ENCODE measurements at places on chromosomes 7 and 10.

GRCh38 chr7:151125470-151125845, 39.2 kb downstream of the AGAP3 start:
- no peak for DNase-seq

DNA sequence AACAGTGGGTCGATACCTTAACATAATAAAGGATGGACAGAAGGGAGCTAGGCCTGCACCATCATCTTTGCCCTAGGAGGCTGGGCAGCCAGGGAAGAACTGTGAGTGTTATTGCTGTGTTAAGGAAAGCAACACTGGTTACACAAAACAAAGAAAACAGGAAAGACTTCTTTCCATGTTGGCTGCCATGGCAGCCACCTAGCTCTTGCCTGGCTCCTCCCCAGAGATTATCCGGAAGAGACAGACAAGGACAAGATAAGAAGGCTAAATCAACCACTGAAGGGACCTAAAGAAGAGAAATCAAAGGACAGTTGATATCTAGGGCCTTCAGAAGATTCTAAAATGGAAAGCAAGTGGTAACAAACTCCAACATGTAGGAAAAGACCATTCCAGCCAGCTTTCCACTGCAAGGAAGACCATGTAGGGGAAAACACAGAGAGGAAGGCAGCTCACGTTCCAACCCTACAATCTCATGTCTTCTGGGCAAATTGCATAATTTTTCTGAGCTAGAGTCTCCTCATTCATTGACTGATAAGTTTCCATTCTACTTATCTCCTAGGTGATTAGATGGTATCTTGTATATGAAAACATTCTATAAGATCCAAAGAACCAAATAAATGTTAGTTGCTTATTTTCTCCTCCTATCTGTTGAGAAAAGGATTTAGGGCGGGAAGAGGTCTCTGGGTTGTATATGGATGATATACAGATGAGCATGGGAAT, 51.2 kb downstream of the SP8 start:
- no peak for DNase-seq

DNA sequence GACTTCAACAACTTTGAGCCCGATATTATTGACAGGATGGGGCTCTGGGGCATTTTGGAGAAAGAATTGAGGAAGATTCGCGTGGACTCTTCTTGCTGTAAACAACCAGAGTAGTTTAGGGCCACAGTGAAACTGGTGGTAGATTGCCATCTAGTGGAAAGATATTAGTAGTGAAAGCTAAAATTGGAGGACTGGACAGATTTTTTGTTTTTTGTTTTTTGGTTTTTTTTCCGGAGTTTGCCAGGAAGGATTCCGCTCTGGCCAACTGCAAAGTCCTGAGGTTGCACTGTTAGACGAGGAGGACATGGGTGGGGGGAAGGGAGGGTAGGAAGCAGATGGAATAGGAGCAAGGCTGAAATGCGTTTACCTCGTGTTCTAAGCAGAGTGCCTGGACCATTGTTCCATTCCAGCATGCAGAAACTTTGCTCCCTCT, 11.7 kb downstream of the NOBOX start:
- no peak for DNase-seq

DNA sequence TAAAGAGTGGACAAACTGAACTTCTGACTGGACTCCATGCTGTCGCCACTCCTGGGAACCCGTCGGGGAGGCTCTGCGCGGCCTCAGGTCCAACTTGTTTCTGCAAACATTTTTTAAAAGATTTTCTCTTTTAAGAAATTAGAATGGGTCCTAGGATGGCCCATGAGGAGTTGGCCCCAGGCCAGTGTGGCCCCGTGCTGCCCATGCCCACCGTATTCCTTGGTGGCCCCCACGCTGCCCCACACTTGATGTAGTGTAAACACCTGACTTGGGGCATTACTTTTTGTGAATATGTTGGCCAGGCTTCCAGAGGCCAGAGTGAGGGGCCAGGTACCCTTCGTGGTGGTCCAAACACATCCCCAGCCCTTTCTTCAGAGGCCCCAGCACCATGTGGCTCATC, 19.3 kb downstream of the ZNF316 start:
- DNase-seq = no peak

GRCh38 chr10:33402220-33403073, 68.0 kb upstream of the NRP1 start:
- no peak for DNase-seq

- DNase-seq = no peak
Observed at GRCh38 chr10:75195035-75195763, 15.4 kb upstream of the VDAC2 start.

All from upper lobe of left lung (tissue), 6 donors.